ENCODE measurements at places on chromosomes 16 and 17.

- DNase-seq: no peak
Measured at GRCh38 chr16:46621934-46622676, 926 bp upstream of the SHCBP1 start.

- no peak for DNase-seq
Measured at GRCh38 chr16:85448557-85449190, 164.4 kb upstream of the GSE1 start.

GRCh38 chr17:2218426-2218825 lies 85.2 kb downstream of the SMG6 start:
- DNase-seq: no peak

DNA sequence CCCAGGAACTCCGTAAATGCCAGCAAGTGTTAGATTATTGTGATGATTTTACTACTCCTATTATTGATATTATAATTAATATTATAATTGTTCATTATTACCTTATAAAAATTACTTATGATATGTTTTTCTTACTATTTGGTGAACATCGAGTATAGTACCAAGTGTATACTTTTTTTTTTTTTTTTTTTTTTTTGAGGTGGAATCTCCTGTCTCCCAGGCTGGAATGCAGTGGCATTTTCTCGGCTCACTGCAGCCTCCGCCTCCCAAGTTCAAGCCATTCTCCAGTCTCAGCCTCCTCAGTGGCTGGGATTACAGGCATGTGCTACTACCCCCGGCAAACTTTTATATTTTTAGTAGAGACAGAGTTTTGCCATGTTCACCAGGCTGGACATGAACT lies 347.0 kb downstream of the WWOX start:
- DNase-seq: no peak

DNA sequence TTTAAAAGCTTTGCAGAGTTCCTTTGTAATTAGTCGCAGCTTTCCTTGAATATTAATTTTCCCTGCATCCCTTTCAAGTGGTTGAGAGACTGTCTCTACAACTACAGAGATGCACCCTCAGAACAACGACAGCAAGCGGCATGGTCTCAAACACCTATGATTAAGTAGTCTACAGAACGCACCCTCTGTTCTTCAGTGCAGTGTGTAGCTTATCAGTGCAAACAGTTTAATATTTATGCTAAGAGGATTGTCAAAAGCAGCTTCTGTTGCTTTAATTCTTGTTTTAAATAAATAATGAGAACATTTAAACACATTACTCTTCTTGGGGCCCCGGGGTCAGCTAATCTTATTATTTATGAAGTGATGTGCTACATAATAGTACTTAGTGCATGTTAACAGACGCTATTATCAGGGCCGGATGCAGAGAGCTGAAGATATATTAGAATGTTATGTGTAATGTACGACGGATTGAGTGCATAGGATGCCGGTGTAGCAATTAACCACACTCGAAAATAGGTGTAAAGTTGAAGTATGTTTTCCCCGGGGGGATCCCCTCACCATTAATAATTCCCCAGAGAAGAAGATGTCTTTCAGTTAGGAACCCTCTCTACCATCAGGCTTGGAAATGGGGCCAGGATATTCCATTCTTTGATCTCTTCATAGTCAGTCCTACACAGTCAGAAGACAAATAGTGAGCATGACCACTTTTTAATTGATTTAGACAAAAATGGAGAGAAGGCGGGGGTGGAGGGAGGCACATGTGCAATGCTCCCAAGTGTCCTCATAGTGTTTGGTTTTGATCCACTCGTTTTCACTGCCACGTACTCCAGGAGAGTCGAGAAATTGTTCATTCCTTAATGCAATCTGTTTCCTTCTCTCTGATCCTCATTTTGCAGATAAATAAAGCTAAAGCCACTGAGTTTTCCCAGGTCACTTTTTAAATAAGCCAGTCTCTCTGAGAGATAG lies 176.3 kb downstream of the IRX3 start:
- no peak for DNase-seq

- no peak for DNase-seq
Measured at GRCh38 chr17:68972119-68972704, 17.0 kb upstream of the ABCA8 start.

GRCh38 chr16:71675380-71675779 lies 49.1 kb downstream of the PHLPP2 start:
- no peak for DNase-seq

GRCh38 chr17:63032142-63032541 lies 66.1 kb downstream of the TANC2 start:
- DNase-seq: no peak

GRCh38 chr16:10923650-10924214 lies 18.5 kb downstream of the DEXI start:
- no peak for DNase-seq

GRCh38 chr17:17495536-17496188 lies 533 bp downstream of the RASD1 start:
- no peak for DNase-seq

All from cortex of kidney (tissue), 1 donor.